Stimulated activated CD4-positive, alpha-beta T cell treated with anti-CD3 and anti-CD28 coated beads, Interleukin-1b, Interleukin-23, amount 100 ng/mL, for 1 hour (primary cell): ENCODE measurements at places on chromosomes 11 and 22.

- DNase-seq, result no peak
Measured at GRCh38 chr11:86606270-86606835, 66.1 kb downstream of the ME3 start.

DNA sequence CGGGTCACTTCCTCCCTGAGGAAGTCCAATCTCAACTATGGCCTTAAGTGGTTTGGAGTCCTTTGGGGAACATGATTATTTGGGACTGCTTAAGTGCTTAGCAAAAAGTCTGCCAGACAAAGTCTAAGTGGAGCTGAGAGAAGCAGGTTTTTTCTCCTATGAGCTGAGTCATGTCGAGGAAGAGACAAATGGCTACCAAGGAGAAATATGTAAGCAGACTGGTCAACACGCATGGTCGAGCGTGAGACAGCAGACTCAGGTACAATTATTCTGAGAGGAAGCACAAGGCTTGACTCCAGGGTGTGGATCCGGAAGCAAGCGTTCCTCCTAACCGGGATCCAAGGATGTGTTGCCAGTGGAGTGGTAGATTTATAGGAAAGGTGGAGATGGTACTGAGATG lies 30.6 kb downstream of the UBASH3B start:
- DNase-seq, result no peak

- no peak for DNase-seq
Measured at GRCh38 chr22:33569018-33569417, 351.3 kb downstream of the LARGE1 start.

GRCh38 chr22:17145021-17145680 lies 13.9 kb downstream of the HDHD5 start:
- no peak for DNase-seq

- no peak for DNase-seq
Measured at GRCh38 chr11:19805827-19806226, 93.2 kb downstream of the NAV2 start.

DNA sequence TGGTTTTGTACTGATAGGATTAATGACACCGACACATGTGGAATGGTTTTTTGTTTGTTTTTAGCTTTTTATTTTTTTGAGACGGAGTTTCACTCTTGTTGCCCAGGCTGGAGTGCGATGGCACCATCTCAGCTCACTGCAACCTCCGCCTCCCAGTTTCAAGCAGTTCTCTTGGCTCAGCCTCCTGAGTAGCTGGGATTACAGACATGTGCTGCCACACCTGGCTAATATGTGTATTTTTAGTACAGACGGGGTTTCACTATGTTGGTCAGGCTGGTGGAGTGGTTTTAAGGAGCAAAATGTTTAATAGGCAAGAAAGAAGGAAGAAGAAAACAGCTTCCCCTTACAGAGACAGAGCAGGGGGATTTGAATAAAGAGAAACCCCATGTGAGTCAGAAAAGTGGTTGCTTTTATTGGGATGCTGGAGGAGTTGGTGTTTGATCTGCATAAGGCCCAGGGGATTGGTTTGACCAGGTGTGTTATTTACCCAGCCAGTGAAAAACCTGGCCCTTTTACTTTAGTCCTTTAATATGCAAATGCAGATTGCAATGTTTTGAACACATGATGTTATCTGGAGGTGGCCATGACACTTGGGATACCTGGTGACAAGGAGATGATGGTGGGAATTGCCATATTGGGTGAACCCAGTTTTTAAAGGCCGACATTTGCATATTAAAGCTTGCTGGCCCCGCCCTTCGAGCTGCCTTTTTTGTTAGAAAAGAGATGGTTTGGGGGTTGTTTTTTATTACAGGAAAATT lies 24.3 kb downstream of the SUSD2 start:
- DNase-seq, result no peak

- DNase-seq, result no peak
Measured at GRCh38 chr11:69308491-69308911, 14.5 kb downstream of the MYEOV start.

DNA sequence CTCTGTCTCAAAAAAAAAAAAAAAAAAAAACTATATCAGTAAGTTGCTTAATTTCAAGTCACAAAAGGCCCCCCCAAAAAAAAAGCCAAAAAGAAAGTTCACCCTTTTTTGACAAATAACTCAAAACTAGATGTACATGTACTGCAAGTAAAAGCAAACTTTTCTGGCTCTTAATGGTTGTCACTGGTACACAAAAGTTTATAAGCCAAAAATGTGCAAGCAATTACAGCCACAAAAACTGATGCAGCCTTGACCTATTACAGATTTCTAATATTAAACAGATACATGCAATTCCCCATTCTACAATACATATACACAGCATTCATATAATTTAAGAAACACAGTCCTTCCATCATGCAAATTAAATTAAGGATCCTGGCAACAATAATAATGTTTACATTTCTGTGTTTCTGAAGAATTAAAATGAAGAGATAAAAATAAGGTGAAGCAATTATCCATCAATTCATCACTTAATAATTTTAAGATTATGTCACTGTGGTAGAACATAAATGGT lies 18.6 kb downstream of the PICALM start:
- DNase-seq, result no peak

- DNase-seq, result no peak
Measured at GRCh38 chr11:121586750-121587149, 134.0 kb upstream of the SORL1-AS1 start.

GRCh38 chr11:124859171-124859570 lies 6.1 kb upstream of the ROBO3 start:
- DNase-seq, result no peak

GRCh38 chr11:86977441-86978050 lies 22.4 kb upstream of the FZD4 start:
- no peak for DNase-seq

GRCh38 chr11:16966930-16967671 lies 47.1 kb downstream of the PLEKHA7 start:
- DNase-seq, result no peak

DNA sequence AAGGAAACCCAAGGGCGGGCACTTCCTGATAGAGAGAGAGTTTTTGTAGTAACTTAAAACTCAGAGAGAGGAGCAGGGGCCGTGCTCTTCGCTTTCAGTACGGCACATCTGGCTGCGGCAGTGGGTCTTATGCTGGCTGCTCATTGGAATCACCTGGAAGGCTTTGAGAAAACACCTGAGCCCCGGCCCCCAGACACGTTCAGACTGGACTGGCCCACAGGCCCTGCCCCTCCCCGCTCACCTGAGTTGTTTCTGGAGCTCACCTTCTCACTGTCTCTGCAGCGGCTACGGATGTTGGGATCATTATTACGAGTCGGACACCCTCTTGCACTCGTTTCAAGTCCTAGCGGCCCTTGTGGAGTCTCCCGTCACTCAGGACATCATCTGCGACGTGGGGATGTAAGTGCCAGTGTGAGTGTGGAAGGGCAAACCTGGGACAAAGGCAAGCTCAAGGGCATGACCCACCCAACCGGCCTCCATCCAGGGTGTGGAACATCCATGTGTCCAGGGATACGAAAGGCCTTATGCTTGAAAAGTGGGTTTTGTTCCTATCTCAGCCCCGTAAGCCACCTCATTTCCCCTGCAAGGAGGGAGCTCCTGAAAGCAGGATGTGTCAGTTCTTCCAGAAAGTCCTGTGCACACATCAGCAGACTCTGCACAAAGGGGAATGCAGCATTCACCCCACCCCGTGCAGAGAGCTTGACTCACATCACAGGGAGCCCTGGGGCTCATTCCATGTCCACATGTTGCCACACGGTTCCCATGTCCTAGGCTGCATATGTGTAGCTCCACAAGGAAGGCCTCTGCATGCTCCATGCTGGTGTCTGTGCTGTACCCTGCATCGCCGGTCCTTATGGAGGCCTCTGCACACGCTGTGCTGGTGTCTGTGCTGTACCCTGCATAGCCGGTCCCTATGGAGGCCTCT lies 5.4 kb downstream of the NADSYN1 start:
- no peak for DNase-seq

DNA sequence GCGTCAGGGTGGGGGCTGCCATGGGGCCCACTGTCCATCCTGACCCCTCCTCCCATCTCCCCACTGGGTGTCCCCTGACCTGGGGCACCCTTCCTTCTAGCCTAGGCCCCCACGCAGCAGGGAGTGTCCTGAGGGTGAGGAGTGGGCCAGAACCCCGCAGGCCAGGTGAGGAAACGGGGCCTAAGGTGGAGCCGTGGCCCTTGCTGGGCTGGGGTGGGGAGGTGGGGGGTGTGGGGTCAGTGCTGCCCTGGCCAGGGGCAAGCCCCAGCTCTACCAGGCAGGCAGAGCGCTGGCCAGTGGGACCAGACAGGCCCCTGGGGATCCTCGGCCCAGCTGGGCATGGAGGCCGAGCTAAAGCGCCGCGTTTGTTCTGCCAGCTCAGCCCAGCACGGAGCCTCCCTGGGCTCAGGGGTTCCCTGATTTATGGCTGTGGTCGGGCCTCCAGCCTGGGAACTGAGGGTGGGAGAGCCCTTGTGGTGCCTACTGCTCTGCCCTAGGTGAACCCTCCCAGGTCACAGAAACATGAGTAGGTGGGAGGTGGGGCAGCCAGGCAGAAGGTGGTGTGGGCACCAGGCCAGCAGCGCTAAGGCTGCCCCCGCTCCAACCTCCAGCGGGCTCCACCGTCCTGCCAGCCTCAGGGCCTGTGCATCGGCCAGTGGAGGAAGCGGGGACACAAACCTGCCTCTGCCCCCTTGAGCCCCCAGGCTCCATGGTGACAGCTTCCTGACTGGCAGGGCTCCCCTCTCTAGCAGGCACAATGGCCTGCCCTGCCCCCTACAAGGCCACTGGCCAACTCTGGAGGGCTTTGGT lies 22.4 kb downstream of the TRMU start:
- DNase-seq, result no peak

GRCh38 chr11:88418508-88418907 lies 81.0 kb upstream of the CTSC start:
- DNase-seq, result no peak

GRCh38 chr11:125111001-125111342 lies 454 bp downstream of the TMEM218 start:
- no peak for DNase-seq

- no peak for DNase-seq
Measured at GRCh38 chr11:43582863-43583462, 97.6 kb upstream of the HSD17B12 start.

DNA sequence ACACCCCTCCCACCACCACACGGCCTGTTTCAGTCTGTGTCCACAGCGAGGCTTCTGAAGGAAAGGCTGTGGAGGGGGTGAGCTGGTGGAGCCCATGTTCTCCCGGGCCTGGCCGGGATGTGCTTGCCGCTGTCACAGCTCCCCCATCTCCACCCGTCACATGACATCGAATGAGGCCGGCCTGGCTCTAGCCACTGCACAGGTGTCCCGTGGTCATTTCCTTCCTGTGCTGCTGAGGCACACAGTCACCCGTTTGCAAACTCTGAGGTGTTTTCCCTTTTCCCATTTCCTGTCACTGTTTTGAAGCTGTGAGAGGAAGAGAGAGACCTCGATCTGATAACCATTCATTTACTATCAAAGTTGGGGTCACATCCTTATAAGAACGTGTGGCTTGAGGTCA lies 55.7 kb upstream of the CLDN5 start:
- no peak for DNase-seq

GRCh38 chr22:25621986-25622385 lies 57.5 kb downstream of the GRK3 start:
- no peak for DNase-seq

DNA sequence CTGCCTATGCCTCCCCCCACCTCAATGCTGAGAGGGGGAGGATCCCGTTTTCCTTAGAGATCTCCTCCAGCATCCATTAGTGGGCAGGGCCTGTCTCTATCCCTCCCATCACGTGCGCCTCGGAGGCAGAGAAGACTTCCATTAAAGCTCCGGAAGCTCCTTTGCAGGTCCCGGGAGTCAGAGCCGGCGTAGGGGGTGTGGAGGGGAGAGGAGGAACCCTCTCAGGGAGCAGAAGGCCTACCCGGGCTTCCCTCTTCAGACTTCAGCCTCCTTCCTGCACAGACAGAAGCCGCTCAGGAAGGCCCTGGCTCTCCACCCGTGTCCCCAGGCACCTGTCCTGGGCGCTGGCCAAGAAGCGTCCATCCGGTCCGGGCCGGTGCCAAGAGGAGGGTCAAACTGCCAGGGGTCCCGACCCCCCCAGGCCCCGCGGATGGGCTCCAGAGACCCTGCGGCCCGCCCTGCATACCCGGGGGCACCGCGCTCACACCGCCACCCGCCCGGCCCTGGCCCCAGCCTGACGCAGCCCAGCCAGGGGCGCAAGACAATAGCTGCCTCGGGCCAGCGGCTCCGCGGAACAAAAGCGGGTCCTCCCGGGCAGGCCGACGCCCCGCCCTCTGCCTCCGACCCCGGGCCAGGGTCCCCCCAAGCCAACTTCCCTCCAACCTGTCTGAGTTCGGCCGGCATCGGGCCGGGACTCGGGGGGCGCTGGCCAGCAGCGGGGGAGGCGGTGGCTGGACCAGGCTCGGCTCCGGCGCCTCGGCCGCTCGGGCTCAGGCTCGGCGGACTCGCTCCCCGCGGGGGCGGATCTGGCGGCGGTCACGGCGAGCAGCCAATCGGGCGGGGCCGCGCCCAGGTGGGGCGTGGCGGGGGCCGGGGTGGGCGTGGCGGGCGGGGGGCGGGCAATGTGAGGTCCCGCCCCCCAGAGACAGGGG lies 29.9 kb downstream of the ARVCF start:
- DNase-seq, result peak; percentile 18

- DNase-seq, result no peak
Measured at GRCh38 chr22:46308283-46308988, 11.8 kb downstream of the GTSE1 start.

- DNase-seq, result no peak
Measured at GRCh38 chr11:1218256-1218787, 4.5 kb upstream of the MUC5B start.

DNA sequence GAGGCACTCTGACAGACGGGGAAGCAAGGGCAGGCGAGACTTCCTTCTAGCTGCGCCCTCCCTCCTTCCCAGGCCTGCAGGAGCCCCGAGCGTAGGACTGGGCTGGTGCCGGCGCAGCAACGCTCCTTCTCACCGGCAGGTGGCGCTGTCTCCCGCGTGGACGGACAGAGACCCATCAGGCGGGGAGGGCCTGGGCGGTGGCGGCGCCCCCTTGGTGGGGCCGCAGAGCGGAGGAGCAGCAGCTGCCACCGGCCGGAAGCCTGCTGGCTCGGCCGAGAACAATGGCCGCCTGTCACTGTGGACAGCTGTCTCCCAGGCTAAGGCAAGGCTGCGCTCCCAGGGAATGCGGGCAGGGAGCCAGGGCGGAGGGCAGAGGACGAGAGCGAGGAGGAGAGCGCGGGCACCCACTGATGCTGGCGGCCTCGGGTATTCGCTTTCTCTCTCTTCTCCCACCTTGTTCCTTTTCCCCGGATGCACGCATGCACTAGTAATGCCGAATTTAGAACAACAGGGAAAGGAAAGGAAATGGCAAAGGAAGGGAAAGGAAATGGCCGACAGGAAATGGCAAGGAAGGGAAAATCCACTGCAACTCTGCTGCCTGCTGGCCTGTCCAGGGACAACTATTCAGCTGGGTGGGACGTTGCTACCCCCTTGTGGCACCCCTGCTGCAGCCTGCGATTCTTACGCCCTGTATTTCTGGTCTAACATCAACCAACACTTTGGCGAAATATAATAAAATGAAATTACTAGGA lies 14.4 kb downstream of the PPM1F start:
- DNase-seq, result peak; percentile 78

GRCh38 chr11:64253481-64253880 lies 2.2 kb downstream of the PLCB3 start:
- no peak for DNase-seq

GRCh38 chr22:29044657-29045176 lies 16.9 kb downstream of the C22orf31 start:
- no peak for DNase-seq

- DNase-seq, result no peak
Measured at GRCh38 chr11:80473562-80473961, 1032.7 kb upstream of the TENM4 start.
